ENCODE measurements at places on chromosomes 7 and 10.

DNA sequence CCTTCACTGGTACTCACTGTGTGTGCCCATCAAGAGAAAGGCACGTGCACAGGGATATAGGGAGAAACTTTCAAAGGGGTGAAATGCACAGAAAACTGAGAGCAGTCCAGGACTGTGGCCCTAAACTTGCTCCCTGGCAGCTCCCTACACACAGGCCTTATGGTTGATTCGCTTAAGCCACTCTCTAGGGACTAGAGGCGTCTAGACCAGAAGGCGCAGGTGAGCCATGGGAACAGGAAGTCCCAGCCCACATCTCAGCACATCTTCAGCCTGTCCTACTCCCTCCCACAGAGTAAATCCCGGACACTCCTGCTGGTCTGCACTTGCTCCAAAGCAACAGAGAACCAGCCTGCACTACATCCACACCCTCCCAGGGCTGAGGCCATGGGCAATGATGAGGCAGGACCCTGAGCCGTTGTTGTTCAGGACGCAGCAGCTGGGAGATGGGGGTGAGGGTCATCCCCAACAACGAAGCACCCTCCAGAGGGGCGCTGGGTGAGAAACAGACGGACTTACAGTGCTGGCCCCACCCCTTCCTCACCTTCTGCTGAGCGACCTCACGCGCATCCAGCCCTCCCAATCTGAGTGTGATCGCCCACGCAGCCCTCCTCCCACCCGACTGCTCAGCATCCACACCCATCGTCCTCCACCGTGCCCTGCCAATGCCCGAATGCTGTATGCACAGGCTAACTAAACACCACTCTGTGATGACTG, 109.3 kb downstream of the TNS3 start:
- no peak for DNase-seq

- no peak for DNase-seq
Observed at GRCh38 chr7:20220921-20221547, 3.9 kb upstream of the MACC1 start.

- DNase-seq: no peak
Observed at GRCh38 chr7:101775181-101775580, 42.2 kb upstream of the CUX1 start.

GRCh38 chr7:107953924-107954303, 49.0 kb downstream of the LAMB1 start:
- DNase-seq: no peak

GRCh38 chr7:107220356-107220755, 51.6 kb downstream of the HBP1 start:
- no peak for DNase-seq

GRCh38 chr7:156184164-156184563, 371.9 kb upstream of the SHH start:
- DNase-seq: no peak

DNA sequence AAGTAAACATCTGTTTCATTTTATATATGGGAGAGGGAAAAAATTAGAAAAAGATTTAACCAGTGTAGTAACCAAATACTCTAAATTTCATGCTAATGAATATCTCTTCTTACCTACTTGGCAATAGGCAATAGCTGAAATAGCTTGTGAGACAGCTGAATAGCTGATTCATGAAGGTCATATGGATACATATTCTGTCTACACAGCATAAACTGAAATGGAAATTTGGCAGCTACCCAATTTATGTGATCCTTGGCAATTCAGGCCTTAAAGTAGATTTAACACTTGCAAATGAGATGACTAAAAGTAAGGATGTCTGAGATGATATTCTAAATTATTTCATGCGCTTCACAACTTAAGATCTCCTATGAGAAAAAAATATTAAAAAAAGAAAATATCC, 261.2 kb upstream of the SEMA3A start:
- no peak for DNase-seq

DNA sequence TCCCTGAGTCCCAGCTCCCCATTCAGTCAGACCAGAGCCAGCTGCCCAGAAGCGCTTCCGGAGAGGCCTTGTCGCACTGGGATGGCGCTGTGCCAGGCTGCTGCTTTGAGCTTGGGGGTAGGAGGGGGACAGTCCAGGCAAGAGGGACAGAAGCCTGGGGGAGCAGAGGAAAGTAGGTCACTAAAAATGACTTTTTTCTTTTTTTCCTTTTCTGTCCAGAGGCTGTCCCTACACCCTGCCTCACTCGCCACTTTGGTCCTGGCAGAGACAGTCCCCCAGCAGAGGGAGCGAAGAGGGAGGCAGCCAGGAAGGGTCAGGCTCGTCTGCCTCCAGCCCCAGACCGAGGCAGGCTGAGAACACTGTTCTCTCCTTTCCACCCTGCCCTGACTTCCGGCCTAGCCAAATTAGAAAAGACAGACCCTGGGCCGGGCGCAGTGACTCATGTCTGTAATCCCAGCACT, 15.8 kb upstream of the TRIM8 start:
- DNase-seq: no peak

DNA sequence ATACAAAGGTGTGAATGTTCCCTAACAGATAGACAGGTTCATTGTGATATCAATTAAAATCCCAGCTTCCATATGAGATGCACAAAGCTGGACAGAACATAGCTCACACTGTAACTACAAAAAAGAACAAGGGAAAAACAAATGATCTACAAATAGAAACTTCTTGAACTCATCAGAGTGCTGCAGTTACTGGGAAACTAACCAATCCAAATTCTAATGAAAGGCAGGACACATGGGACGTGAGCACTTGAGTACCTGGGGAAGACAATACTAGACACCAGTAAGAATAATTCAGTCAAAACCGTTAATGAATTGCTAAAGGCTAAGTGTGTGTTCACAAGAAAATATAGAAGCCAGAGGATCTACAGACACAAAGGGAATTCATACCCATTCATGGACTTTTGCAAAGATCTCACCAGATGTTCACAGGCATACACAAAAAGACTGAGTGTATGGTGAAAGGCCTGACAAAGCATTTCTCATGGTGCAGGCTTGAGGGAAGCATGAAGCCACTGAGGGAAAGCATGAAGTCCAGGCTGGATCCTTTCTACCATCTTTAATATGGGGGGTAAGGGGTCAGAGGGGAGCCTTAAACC, 7.8 kb upstream of the GPR22 start:
- DNase-seq: no peak

DNA sequence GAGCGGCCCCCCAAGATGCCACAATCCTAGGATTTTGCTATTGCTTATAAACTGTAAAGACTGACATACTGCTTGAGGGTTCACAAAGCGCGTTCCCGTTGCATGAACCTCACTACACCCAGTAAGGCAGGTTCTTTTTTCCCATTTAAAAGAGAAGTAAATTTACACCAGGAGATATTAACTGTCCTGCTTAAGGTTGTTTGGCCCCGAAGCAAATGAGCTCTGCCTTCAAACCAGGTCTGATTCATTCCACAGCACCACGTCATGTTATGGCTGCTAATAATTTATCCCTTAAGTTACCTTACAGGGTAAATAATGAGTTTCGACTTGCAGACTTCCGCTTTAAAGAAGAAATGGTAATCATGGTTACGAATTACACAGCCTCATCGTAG, 559 bp upstream of the FKBP14 start:
- no peak for DNase-seq

DNA sequence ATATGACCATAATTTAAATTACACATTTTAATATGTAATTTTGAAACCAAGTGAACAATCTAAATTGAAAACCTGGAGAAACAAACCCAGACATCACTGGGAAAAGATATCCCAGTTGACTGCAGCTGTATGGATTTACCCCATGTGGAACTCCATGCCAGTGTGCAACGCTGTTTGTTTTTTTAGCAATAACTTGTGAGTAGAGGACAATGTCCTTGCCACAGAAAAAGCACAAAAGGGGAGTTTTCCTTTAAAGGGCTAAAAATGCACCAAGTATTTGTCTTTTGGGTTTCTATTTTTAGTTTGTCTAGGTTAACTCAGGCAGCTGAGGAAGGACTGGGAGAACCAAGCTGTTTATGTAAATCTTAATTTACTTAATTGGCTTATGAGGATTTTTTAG, 15.1 kb upstream of the COL17A1 start:
- no peak for DNase-seq

DNA sequence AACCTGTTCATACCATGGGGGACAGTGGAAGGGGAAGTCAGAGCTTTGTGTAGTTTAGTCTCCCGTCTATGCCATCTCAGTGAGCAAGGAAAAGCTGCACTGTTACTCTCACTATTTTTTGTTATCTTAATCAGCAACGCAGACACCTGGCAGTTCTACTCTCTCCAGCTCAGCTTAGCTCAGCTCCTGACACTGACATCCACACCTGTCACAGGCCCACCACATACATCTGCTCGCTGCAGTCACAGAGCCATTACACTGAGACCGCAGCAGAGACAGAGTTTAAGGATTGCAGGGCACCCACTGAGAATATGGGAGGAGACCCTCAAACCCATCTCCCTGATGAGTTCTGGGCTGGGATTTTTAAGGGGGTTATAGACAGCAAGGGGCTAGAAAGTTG, 257.3 kb upstream of the AKR1E2 start:
- no peak for DNase-seq

- no peak for DNase-seq
Observed at GRCh38 chr7:133714654-133715053, 412.5 kb upstream of the LRGUK start.

DNA sequence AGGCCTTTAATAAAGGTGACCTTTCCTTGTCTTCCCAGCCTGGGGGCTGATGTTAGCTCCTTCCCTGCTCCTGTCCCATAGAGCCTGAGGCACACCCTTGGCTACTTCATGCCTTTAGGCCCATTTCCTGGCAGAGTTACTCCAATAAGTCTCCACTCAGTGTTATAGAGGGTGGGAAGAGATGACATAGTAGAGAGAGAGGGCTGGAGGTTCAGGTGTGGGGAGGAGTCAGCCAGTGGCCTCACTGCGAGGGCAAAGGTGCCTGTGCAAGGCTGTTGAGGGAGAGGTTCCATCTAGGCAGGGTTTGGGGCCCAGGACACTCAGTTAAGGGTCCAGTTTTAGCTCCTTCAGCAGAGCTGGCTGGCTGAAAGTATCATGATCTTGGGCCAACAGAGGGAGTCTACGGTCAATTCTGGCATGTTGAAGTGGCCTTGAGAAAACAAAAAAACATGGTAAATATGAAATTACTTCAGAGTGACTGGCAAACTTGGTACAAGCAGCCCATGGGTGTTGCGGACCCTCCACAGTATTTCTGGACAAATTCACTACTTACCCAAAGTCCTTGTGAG, 67.9 kb downstream of the ZNF783 start:
- no peak for DNase-seq

DNA sequence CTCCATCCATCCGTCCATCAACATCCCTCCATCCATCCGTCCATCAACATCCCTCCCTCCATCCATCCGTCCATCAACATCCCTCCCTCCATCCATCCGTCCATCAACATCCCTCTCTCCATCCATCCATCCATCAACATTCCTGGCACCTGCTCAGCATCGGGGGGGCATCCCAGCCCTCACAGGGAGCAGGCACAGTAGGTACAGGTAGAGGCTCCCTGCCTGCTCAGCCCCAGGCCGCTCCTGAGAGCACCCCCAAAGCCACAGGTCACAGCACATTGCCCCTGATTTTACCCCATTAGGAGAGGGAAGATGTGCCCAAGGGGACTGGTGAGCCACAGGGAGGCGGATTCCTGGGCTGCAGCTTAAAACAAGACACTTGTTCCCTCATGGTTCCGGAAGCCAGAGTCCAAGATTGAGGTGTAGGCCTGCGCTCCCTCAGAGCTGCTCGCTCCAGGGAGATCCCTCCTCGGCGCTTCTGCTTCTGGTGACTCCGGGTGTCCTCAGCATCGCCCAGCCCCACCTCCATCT, 21.1 kb upstream of the CFAP46 start:
- no peak for DNase-seq

- no peak for DNase-seq
Observed at GRCh38 chr7:130154501-130155317, 50.5 kb downstream of the TMEM209 start.

DNA sequence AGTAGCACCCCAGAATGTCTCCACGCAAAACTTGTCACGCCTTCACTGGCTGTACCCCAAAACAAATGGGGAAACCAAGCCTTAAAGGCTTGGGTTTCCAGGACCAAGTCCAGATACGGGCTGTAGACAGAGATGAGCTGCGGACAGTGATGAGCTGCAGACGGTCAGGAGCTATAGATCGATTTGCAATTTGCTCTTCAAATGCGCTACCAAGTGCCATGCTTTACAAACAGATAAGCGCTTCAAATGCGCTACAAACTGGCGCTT, 658 bp upstream of the SGCE start:
- DNase-seq: no peak

GRCh38 chr7:15159261-15159660, 256.7 kb upstream of the DGKB start:
- no peak for DNase-seq

DNA sequence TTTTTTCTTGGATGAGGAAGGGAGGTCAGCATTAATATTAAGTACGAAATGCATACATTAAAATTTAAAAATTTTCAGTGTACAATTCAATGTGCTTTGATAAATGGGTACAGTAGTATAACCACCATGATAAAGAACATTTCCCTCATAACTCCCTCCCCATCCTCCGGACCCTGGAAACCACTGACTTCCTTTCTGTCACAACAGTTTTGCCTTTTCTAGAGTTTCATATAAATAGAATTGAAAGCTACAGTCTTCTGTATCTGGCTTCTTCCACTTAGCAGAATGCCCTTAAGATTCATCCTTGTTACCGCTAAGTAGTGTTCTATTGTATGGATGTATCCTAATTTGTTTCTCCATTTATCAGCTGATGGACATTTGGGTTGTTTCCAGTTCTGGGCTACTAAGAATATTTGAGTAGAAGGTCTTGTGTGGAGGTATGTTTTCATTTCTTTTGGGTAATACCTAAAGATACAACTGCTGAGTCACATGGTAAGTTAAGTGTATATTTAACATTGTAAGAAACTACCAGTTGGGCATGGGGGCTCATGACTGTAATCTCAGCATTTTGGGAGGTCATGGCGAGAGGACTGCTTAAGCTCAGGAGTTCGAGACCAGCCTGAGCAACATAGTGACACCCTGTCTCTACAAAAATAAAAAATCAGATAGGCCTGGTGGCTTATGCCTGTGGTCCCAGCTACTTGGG, 30.8 kb downstream of the ABI1 start:
- no peak for DNase-seq

DNA sequence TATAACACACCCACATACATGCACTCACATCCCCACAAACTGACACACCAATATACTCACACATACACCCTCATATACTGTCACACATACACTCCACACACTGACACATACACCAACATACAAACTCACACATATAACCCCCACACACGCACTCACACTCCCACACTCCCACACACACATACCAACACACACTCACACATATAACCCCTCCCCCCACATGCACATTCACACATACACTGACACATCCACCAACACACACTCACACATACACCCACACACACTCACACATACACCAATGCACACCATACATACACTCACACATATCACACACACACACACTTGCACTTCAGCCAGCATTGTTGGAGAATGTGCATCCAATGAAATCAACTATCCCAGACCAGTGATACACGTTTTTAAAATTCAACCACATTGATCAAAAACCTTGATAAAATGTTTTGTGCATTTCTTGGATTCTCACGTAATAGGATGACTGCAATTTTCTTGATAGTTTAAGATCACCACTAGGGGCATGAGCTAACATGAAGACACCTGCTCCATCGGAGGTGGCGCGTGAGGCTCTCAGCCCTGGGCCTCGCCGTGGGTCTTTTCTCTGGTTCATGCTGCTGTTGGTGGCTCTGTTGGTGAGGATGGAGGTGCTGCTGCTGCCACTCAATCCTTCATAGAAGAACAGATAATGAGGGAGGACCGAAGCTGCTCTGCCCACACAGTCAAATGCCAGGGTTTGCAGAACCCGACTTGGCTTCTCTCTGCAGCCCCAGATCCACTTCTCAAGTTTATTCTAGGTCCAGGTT, 32.1 kb upstream of the CHST15 start:
- DNase-seq: no peak

GRCh38 chr10:49355221-49355620, 40.7 kb downstream of the DRGX start:
- no peak for DNase-seq

All from stimulated activated CD4-positive, alpha-beta T cell treated with anti-CD3 and anti-CD28 coated beads, Interleukin-1b, Interleukin-23, amount 100 ng/mL, for 24 hours (primary cell).